CD4-positive, alpha-beta memory T cell (primary cell): ENCODE measurements at places on chromosomes 11 and 22.
A peak's percentile ranks its signal among the peaks of the same experiment; 100 is the strongest.

DNA sequence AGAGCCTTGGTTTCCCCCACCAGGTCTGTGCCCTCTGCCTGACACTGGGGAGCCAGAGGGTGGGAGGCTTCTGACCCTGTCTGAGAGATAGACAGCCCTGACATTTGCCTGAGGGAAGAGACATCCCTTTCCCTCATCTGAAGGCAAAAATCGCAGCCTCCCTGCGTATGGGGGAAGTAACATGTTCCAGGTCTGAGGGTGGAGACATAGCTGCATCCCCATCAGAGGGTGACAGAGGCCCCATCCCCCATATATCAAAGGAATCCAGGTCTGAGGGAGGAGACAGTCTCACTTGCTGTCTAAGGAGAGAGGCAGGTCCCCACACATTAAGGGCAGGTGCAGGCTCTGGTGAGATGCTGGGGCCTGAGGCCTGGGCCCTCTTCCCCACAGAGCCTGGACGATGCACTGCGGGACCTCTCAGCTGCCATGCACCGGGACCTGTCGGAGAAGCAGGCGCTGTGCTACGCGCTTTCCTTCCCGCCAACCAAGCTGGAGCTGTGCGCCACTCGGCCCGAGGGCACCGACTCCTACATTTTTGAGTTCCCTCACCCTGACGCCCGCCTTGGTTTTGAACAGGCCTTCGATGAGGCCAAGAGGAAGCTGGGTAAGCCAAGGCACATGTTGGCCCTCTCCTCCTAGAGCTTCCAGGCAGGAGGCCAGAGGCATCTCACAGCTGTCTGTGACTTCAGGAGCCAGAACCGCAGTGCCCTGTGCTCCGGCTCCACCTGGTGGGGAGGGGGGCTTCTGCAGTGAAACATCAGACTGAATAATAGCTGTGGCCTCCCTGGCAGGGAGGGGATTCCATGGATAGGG is 16.1 kb upstream of the RELT start:
- H3K27ac ChIP-seq, result no peak overlapping the region
- H3K36me3 ChIP-seq, result no peaks in the 10 kb centered on the region
- H3K27me3 ChIP-seq, result no peaks in the 10 kb centered on the region
- H3K4me3 ChIP-seq, result no peak overlapping the region
- DNase-seq, result no peak
- H3K4me1 ChIP-seq, result peaks cover 2% of the 10 kb centered on the region

DNA sequence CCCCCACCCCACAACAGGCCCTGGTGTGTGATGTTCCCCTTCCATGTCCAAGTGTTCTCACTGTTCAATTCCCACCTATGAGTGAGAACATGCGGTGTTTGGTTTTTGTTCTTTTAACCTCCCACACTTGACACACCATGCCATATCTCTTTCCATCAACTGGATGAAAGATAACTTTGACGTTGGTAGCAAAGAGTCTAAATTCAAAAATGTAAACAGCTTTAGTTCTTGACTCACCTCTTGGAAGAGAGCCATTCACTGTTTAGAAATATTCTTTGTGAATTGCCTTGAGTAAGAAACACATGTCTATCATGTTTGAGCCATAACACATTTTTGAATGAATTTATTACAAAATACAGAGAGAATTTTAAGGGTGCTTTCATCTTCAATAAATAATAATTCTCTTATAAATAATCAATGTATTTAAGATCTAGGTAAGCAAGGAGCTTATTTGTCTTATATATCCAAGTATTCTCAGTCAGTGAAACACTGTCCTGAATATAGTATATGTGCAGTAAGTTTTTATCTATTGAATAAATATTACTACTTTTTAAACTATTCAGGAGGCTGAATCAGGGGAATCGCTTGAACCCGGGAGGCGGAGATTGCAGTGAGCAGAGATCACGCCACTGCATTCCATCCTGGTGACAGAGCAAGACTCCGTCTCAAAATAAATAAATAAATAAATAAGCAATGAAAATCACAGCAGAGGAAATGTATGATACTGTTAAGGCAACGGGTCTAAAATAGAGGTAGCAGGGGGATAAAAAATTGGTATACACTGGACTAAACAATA is 6.7 kb downstream of the CARD18 start:
- no peak overlapping the region for H3K4me3 ChIP-seq
- no peak for DNase-seq
- no peaks in the 10 kb centered on the region for H3K4me1 ChIP-seq
- H3K36me3 ChIP-seq, result no peaks in the 10 kb centered on the region
- no peaks in the 10 kb centered on the region for H3K27me3 ChIP-seq

DNA sequence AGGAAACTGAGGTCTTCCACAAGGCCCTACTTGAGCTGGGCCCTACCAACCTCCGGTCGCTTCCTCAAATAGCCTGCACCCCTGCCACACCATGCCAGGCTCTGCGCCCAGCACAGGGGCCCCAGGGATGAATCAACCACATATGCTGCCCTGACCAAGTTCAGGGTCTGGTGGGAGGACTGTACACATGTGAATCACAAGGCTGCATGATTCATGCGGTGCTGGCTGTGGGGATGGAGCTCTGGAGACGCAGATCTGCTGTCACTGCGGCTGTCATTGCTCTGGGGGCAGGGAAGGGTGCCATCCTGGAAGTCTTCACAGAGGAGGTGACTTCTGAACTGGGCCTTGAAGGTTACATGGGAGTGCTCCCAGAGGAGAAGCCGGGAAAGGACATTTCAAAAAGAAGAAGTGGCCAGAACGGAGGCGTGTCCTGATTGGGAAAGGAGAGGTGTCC is 21.5 kb downstream of the CYTH4 start:
- no peaks in the 10 kb centered on the region for H3K27me3 ChIP-seq
- H3K36me3 ChIP-seq, result peaks cover 37% of the 10 kb centered on the region
- no peak overlapping the region for H3K4me3 ChIP-seq

GRCh38 chr11:27443227-27443626 is 29.4 kb downstream of the LGR4 start:
- no peaks in the 10 kb centered on the region for H3K4me1 ChIP-seq
- H3K27ac ChIP-seq, result no peak overlapping the region
- no peak overlapping the region for H3K4me3 ChIP-seq
- no peaks in the 10 kb centered on the region for H3K36me3 ChIP-seq

DNA sequence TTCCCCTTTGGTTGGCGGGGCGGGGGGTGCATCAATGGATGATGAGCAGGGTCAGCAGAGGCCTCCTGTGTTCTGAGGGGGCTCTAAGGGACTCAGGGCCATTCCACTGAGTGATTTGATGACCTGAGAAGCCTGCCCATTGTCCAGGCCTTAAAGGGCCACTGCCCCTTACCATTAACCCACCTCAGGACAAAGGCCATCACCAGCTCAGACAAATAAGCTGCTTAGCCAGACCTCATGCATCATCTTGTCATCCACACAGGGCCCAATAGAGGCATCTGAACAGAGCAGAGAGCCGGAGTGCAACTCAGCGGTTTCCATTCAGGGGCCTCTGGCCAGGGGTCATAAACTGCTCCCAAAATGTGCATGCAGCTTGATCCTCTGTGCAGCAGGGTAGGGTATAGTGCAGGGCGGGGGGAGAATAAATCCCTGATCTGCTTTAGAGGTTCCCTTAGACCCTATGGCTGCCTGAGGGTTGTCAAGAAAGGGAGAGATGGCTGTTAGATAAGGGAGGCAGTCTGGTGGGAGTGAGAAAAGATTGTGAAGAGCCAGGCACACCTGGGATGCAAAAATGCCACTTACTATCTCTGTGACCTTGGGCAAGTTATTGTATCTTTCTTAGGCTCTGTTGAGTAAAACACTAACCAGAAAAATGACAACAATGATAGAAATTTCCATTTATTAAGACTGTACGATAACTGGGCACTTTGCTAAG is 375.5 kb upstream of the NARS2 start:
- no peaks in the 10 kb centered on the region for H3K36me3 ChIP-seq
- H3K4me3 ChIP-seq, result no peak overlapping the region
- no peaks in the 10 kb centered on the region for H3K4me1 ChIP-seq
- no peaks in the 10 kb centered on the region for H3K27me3 ChIP-seq
- H3K27ac ChIP-seq, result no peak overlapping the region
- no peak for DNase-seq

GRCh38 chr11:59413646-59414045 is 12.6 kb downstream of the OR5A2 start:
- H3K36me3 ChIP-seq, result no peaks in the 10 kb centered on the region
- H3K27me3 ChIP-seq, result no peaks in the 10 kb centered on the region
- H3K4me1 ChIP-seq, result no peaks in the 10 kb centered on the region
- no peak overlapping the region for H3K27ac ChIP-seq

GRCh38 chr11:68002575-68002937 is 1.3 kb downstream of the UNC93B1 start:
- no peak overlapping the region for H3K27ac ChIP-seq
- no peaks in the 10 kb centered on the region for H3K36me3 ChIP-seq
- DNase-seq, result no peak
- peaks cover 23% of the 10 kb centered on the region for H3K4me1 ChIP-seq
- H3K27me3 ChIP-seq, result no peaks in the 10 kb centered on the region

DNA sequence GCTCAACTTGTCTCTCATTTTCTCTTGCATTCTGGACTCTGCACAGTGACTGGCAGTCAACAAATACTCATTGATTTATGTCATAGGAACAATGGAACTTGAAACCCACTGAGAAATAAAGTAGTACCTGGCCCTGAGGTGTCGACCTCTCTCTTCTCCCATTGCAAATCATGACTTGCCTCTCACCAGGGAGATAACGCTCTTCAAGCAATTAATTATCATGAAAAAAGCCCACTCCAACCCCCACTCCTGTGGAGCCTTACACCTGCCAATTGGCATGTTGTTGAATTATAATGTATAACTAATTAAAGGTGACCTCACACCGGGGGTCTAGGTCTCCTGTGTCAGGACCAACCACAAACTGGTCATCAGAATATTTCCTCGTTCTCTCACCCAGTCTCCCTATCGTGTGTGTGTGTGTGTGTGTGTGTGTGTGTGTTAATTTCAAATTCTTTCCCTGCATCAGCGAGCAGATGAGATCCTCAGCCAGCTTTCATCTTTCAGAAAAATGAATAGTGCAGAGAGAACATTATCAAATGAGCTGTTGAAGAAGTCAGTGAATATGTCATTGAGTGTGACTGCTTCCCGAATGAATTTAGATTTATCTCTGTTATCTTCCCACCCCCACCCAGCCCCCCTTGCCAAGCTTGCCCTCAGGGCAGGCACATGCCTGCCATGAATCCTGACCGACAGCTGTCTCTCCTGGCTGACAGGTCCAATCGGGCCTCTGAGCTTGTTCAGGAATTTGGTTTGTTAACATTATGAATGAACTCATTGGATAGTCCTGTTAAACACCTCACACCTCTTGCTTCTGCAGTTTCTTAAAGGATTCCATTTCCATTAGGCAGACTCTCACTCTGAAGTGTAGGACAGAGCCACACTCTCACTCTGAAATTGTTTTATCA is 357.4 kb downstream of the INSC start:
- no peaks in the 10 kb centered on the region for H3K36me3 ChIP-seq
- DNase-seq, result no peak
- H3K4me1 ChIP-seq, result no peaks in the 10 kb centered on the region
- no peaks in the 10 kb centered on the region for H3K27me3 ChIP-seq
- no peak overlapping the region for H3K4me3 ChIP-seq

DNA sequence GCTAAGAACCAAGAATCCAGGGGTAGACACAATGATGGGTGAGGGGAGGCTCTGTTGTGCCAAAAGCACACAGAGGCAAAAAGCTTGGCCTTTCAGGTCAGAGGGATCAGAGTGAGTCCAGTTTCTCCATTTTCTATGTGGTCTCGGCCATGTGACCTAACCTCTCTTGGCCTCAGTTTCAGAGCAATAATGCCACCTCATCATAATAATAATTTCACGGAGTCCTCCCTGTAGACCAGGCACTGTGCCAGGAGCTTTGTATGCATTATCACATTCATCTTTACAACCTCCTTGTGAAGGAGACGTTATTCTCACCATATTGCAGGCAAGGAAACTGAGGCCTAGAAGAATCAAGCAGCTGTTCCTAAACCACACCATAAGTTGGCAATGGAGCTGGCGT is 120.2 kb downstream of the WT1 start:
- no peak for DNase-seq
- H3K27ac ChIP-seq, result no peak overlapping the region
- H3K27me3 ChIP-seq, result no peaks in the 10 kb centered on the region
- H3K36me3 ChIP-seq, result no peaks in the 10 kb centered on the region
- no peaks in the 10 kb centered on the region for H3K4me1 ChIP-seq

DNA sequence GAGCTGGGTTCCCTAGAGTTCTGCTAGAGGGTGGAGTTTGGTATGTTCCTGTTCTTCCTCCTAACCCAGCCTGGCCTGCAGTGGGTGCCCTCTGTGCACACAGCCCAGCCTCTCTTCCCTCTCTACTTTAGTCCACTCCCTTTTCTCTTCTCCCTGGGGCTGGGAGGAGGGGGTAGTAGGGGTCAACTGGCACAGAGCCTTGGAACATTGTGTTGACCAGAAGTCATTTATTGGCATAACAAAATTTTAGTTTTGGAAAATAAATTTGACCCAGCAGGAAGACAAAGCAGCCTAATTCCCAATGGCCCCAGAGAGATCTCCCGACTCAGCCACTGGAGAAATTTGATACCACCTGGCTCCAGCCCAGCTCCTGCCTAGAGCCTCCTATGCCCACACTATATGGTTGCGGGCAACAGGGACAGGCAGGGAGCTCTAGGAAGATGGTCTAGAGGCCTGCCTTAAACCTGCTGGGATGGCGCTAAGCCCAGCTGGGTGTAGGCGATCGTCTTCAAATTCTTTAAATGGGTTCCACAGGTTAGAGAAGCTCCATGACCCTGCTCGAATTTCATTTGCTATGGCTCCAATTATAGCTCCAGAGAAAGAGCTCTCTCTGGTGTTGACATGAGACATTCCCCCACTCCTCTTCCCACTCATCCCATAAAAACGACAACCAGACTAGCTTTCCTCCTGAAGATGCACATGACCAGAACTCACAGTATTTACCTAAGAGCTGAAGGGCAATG is 9.9 kb downstream of the PCSK7 start:
- H3K27ac ChIP-seq, result no peak overlapping the region
- no peaks in the 10 kb centered on the region for H3K27me3 ChIP-seq
- no peak overlapping the region for H3K4me3 ChIP-seq
- peaks cover 9% of the 10 kb centered on the region for H3K4me1 ChIP-seq
- peaks cover 93% of the 10 kb centered on the region for H3K36me3 ChIP-seq
- no peak for DNase-seq

GRCh38 chr22:23243006-23243573 is 62.8 kb downstream of the BCR start:
- H3K4me1 ChIP-seq, result peaks cover 67% of the 10 kb centered on the region
- H3K27me3 ChIP-seq, result no peaks in the 10 kb centered on the region
- H3K27ac ChIP-seq, result peak overlapping the region; percentile 73
- no peaks in the 10 kb centered on the region for H3K36me3 ChIP-seq

DNA sequence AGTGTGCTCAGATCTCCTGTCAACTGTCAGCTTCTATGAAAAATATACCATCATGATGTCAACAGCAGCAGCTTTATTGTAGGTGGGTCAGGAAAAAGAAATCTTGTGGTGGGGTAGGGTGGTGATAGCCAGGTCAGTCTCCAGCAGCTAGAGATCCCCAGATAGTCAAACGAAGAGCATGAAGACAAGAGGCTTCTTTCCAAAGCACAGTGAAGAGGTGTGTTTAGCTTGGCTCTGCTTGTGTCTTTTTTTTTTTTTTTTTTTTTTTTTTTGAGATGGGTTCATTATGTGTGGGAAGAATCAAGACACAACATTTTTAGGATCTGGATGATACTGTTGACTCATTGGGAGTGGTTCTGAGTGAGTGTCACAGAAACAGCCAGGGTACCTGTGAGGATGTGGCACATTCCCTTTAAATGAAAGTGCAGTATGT is 1075.5 kb downstream of the NTM start:
- H3K36me3 ChIP-seq, result no peaks in the 10 kb centered on the region
- no peaks in the 10 kb centered on the region for H3K27me3 ChIP-seq
- H3K4me3 ChIP-seq, result no peak overlapping the region
